ENCODE measurements at places on chromosomes 13 and 19.

- no peak for DNase-seq
These were observed at the start of gene ELSPBP1 for GRCh38 chr19:47994209-47994802. Gene ELSPBP1, plus strand, starts transcription at chr19:47994632. Its CDS starts 14,036 bp downstream, at chr19:48008668.

- no peak for DNase-seq
These were observed 33.3 kb upstream of the MICU2 start for GRCh38 chr13:21637296-21637695.

DNA sequence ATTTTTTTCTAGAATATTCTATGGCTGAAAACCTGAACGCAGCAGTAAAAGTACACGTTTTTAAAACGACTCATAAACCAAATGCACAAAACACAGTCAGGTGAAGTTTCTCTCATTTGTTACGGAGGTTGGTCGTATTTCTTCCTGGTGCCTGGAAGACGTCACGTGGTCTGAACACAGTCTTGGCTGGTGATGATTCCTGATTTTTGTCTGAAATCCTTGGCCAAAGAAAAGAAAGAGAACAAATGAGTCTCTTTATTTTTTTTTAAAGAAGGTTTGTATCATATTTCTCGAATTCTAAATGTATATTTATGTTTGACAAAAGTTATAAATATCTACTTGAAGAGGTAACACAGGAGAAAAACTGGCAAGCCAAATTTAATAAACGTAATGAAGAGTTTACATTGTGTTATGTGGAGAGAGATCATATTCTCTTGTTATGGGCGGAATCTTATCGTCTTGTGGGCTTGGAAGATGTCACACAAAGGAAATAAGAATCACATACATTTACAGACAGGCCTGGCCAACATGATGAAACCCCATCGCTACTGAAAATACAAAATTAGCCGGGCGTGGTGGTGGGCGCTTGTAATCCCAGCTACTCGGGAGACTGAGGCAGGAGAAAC lies 10.0 kb upstream of the PNMA8A start:
- no peak for DNase-seq

DNA sequence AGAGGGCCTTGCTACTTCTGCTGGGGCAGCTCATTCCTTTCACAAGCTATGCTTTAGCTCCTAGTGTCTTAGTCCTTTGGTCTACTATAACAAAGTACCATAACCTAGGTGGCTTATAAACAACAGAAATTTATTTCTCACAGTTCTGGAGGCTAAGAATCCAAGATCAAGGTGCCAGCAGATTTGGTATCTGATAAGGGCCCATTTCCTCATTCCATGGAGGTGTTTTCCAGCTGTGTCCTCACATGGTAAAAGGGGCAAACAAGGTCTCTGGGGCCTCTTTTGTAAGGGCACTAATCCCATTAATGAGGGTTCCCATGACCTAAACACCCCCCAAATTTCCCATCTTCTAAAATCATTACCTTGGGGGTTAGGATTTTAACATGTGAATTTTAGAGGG lies 57.9 kb upstream of the LRCH1 start:
- DNase-seq, result no peak

GRCh38 chr13:40181203-40181845 lies 485.1 kb downstream of the FOXO1 start:
- no peak for DNase-seq

GRCh38 chr13:100382785-100383184 lies 205.8 kb downstream of the GGACT start:
- DNase-seq, result no peak

DNA sequence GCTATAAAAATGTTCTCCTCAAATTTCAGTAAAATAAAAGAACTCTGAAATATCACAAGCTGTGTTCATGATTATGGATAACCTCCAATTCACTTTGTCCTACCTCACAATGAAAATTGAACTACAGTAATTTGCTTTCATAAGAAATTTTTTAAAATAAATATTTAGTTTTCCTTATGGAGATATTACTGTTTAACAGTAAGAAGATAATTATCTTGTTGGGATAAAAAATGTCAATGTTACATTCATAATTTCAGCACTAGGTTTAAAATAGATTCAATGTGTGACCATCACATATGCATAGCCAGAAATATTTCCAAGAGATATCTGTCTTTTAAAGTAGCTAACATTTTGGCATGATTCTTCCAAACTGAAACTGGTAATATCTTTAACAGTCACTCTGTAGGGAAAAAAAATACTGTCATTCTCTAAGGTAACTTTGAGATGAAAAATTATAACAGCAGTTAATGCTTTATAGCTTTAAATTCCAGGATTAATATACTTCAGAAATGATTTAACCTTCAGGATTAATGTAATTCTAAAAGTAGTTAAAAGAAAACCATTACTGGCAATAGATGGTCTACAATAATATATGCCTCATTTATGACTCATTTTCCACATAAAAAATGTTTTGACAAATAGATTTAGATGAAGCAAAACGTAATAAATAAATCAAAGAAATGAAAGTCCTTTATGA lies 91.3 kb downstream of the SPRY2 start:
- no peak for DNase-seq

- DNase-seq, result no peak
These were observed 3.5 kb downstream of the CCDC169 start for GRCh38 chr13:36294096-36294495.

GRCh38 chr13:20049558-20050473 lies 91.3 kb downstream of the ZMYM2 start:
- no peak for DNase-seq

GRCh38 chr13:24618011-24618955 lies 61.9 kb upstream of the ATP12A start:
- peak; percentile 39 for DNase-seq

GRCh38 chr13:65090186-65090585 lies 2139.9 kb downstream of the PCDH9 start:
- DNase-seq, result no peak

- no peak for DNase-seq
These were observed 328.7 kb downstream of the SPRY2 start for GRCh38 chr13:80012251-80012650.

- no peak for DNase-seq
These were observed 550.1 kb downstream of the DACH1 start for GRCh38 chr13:71316792-71317363.

DNA sequence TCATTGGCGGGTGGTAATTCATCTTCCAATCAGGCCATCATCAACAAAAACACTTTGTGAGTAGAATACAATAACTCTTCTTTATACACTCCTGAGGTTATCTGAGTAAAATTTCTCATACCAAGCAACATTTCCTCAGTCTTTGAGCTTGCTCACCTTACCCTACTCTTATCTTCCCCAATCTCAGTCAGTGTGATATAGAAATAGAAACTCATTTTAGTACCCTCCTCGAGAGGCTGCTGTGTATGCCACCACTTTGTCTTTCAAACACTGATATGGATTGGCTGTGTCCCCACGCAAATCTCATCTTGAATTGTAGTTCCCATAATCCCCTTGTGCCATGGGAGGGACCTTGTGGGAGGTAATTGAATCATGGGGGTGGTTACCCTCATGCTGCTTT lies 209.7 kb downstream of the RBM26 start:
- DNase-seq, result no peak

DNA sequence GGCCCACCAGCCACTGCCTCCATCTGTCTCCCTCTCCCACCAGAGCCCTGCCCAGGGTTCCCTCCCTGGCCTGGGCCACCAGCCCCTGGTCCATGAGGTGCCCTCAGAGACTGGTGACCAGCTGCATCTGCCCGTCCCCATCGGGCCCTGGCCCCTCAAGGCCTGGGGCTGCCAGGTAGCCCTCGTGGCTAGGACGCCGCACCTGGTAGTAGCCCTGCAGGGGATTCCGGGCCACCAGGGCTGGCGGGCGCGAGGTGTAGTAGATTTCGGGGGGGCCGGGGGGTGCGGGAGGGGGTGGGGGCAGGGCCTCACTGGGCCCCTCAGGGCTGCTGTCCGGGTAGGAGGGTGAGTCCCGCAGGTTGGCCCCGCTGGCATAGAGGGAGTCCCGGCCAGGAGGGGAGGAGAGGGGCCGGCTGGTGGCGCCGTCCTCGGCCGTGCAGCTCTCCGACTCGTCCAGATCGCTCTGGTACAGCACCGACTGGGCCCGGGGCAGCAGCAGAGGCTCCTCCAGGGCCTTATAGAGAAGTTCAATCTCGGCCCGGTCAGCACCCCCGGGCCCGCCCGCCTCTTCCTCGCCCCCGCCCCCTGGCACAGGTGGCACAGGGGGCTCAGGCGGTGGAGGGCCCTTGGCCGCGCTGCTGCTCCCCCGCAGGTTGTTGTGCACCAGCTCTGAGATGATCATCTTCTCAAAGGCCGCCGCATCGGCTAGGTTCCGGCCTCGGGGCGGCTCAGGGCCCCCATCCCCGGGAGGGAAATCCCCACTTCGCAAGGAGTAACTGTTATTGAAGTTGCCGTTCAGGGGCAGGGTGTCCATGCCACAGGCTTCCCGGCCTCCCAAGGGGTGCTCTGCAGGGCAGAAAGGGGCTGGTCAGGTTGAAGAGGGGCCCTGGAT lies 14.6 kb upstream of the ASF1B start:
- DNase-seq, result no peak

DNA sequence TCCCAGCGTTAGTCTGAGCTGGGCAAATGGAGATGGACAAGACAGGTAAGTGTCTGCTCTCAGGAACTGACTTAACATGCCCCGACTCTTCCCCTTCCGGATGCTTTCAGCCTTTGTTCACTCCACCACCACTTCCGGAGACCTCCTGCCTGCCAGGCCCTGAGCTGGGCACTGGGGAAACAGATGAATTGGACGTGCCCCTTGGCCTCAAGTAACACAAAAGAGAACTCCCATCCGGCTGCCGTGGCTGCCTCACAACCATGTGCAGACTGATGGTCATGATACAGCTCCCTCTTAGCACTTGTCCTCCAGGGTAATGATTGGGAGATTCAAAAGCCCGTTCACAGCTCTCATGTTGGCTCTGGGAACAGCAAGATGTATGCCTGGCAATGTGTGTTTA lies 6.9 kb downstream of the ZNF784 start:
- no peak for DNase-seq

- no peak for DNase-seq
These were observed 84.7 kb downstream of the KL start for GRCh38 chr13:33100886-33101285.

DNA sequence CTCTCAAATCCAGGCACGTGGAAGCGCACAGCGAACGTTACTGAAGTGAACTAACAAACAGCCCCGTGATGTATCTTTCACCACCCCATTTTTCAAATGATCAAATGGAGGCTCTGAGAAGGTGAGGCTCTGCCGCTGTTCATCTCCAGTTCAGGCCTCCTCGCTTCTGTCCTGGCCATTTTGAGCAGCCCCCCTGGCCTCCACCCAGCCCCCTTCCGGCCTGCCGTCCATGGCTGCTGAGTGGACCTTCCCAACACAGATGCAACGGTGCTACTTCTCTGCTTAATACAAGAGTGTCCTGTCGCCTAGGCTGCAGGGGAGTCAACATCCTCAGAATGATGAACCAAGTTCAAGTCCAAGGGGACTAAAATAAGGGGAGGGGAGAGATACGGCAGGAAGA lies 9.7 kb downstream of the SYDE1 start:
- no peak for DNase-seq

- DNase-seq, result no peak
These were observed 33.1 kb upstream of the EPHX3 start for GRCh38 chr19:15265214-15265849.

DNA sequence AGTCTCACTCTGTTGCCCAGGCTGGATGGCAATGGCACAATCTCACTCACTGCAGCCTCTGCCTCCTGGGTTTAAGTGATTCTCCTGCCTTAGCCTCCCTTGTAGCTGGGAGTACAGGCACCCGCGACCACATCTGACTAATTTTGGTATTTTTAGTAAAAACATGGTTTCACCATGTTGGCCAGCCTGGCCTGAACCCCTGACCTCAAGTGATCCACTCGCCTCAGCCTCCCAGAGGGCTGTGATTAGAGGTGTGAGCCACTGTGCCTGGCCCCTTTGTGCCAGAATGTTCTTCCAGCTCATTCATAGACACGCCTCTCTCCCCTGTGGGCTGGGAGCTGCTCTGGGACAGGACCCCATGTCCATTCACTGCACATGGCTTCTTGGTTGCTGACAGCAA lies 9.1 kb downstream of the MYDGF start:
- no peak for DNase-seq

- DNase-seq, result no peak
These were observed 855 bp downstream of the UNC13A start for GRCh38 chr19:17687141-17687856.

DNA sequence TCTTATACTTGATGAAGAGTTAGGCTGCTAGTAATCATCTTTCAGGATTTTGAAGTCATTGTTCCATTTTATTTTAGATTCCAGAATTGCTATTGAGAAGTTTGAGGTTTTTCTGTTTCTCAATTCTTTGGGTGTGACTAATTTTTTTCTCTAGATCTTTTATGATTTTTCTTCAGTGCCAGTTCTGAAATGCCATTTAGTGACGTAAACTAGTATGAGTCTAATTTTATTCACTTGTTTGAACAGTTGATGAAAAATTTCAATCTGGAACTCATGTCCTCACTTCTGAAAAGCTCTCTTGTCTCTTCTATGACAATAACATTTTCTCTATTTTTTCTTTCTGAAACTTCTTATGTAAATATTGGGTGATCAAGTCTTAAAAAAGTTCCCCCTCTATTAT lies 188.5 kb upstream of the HTR2A start:
- no peak for DNase-seq

GRCh38 chr19:10643968-10644259 lies 10.2 kb upstream of the ILF3 start:
- no peak for DNase-seq

DNA sequence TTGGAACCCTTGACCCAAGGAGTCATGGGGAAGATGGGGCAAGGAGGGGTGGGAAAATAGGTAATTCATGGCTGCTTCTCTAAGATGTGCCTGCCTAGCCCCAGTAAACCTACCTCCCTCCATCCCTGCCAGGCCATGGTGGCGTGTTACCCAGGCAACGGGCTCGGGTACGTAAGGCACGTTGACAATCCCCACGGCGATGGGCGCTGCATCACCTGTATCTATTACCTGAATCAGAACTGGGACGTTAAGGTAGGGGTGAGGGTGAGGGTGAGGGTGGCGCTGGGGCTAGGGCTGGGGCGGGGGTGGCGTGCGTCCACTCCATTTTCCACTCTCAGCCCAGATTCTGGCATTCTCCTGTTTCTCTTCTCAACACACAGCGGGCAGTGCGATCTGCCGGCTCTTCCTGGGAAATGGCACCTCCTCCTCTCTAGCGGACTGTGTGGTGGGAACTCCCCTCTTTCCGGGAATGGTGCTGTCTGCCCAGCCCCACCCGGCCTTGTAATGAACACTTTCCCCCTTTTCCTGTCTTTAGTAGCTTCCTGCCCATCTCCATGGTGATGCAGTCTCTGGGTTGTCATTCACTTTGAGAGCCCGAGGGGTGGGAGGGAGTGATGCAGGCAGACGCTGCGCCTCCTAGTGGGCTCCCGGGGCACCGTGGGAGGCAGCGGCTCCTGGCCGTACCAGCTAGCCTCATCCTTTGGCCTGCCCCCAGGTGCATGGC lies 7.6 kb downstream of the EGLN2 start:
- no peak for DNase-seq

Measured in stimulated activated CD8-positive, alpha-beta memory T cell treated with anti-CD3 and anti-CD28 coated beads, Interleukin-2, amount 100 ng/mL, for 1 hour (primary cell).